AG08395 (cell line): ENCODE measurements at places on chromosomes 3 and 15.

GRCh38 chr3:108602249-108602934 is 12.9 kb downstream of the DZIP3 start:
- no peak for DNase-seq

- DNase-seq = no peak
Observed at GRCh38 chr15:63114465-63114864, 7.2 kb upstream of the LACTB start.

DNA sequence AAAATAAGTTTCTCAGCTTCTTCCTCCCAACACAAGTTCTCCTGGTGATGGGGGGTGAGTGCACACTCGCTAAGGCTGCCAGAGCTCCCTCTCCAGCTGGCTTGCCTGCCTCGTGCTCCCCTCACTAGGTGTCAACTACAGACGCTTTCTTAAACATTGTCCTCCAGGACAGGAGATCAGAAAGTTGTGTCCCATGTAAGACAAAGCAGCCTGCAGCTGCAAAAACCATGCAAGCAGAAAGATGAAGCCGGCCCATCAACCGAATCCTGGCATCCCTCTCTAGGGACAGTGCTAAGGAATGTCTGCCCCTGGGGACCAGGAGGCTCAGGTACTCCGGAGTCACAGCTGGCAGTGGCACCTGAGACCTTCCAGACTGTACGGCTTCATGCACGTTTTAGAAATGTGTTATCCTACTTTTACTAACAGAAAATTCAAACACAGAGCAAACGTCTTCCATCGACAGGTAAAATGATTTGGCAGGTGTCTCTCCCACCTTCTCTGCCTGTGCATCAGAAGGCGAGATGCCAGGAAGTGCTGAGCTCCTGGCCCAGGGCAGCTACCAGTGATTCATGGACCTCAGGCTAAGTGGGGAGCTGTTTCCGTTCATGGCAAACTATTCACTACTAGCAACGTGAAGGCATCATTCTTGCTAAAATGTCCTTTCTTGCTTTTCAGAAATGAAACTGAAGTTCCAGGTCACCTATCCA is 246.1 kb downstream of the ADAMTS17 start:
- no peak for DNase-seq

- DNase-seq = peak; percentile 68
Observed at GRCh38 chr3:16179771-16180736, 5.6 kb downstream of the GALNT15 start.

DNA sequence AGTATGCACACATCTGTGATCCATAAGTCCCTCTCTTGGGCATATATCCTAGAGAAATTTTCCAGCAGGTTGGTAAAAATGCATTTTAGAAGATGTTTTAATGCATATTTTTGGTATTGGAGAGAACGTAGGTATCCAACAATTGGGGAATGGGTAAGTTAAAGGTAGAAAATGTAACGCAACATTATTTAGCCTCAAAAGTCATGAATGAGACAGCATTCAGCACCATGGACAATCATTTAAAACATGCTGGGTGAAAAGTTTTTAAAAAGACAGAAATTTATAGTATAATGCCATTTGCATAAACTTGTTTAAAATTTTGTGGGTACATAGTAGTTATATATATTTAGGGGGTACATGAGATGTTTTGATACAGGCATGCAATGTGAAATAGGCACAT is 43.4 kb downstream of the TRIM69 start:
- DNase-seq = no peak

DNA sequence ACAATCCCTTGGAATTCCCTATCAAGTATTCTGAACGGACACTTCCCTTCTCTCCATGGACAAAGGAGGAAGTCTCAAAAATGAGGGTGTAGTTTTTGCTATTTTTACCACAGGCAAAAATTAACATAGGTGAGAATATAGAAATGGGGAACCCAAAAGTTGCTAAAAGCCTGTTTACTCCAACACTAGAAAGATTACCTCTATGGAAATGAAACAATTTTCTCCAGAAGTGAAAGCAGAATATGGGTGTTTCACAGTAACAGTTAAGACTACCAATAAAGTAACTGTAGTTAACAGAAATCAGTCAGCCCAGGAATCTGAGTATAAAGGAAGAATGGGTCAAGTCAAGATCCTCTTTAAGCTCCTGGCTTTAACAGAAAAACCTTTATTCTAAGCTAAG is 9.3 kb downstream of the TRA2B start:
- DNase-seq = no peak

GRCh38 chr3:34284959-34285826 is 486.8 kb downstream of the PDCD6IP start:
- no peak for DNase-seq

- no peak for DNase-seq
Observed at GRCh38 chr3:139534992-139535879, 4.3 kb downstream of the RBP1 start.

GRCh38 chr15:78366342-78366741 is 26.2 kb downstream of the CRABP1 start:
- DNase-seq = no peak

GRCh38 chr15:60204131-60204885 is 193.5 kb downstream of the ANXA2 start:
- no peak for DNase-seq

- no peak for DNase-seq
Observed at GRCh38 chr15:64229129-64229724, 66.4 kb upstream of the PPIB start.

DNA sequence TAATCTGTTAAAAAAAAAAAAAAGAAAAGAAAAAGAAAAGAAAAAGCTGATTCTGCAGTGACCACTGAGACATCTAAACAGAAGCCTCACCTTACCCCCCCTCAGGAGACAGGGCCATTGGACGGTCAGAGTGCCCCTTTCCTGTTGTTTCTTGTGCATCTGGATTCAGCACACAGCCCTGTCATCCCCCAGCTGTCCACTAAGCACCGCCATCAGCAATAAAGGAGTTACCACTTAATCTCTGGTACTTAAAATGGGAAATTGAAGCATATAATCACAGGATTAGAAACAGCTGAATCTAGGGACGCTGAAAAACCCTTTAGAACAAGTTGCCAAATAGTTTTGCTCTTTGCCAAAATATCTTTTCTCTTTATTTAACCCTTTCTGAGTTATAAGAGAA is 62.5 kb downstream of the TRIM69 start:
- no peak for DNase-seq

- no peak for DNase-seq
Observed at GRCh38 chr3:12339701-12340480, 51.0 kb downstream of the PPARG start.

DNA sequence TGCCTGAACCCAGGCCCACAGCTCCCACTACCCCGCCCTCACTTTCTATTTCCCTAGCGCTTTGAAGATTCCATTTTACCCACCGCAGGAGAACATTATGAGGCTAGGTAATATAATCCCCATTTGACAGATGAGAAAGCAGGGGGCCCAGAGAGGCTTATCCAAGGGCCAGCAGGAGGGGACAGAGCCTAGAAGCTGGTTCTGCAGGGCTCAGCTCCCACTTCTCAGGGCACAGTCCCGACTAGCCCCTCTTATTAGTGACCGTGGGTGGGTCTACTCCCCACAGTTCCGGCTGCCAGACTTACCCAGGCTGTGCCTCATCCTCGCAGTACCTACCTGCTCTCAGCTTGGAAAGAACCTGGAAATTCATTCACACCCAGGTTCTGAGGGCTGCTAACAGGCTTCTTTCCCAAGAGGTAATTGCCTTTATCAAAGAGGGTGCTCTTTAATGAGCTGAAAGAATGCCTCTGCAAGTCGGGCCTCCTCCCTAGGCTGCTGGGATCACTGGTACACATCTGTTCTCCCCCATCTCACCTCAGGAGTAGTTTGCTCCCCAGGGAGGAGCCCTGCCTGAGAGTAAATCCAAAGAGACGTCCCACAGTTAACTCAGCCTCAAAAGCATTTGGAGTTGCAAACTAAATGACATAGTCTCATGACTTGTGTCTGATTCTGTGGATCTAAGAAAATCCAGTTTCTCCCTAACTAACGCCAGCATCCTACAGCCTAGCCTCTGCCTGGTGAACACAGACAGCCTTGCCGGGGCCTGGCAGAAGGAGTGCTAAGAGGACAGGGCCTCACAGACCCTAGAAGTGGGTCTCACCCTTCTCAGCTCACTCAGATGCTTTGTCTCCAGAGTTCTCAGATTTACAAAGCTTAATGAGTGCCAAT is 125.0 kb downstream of the CHSY1 start:
- DNase-seq = peak; percentile 24

DNA sequence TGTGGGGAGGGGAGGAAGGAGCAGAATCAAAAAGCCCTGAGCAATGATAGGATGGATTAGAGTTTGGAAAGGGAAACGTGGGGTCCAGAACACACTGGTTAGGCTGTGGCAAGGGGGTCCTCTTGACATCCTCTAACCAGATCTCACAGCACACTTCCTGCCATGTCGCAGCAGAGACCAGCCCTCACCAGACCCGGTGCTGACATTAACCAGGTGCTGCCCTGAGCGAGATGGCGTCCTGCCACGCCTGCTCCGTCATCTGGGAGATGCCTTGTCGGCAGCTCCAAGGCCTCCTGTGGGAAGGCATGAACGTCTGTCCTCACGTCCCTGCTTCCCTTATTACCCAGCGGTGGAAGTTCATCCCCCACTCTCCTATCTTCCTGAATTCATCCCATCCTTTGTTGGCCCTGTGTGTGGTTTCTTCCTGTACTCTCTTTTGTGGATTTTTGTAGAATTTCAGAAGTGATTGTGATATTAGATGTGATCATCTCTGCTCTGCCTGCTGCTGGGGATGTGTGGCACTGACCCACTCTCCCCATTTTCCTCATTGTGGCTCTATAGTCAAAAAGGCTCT is 29.4 kb upstream of the MYZAP start:
- DNase-seq = no peak

DNA sequence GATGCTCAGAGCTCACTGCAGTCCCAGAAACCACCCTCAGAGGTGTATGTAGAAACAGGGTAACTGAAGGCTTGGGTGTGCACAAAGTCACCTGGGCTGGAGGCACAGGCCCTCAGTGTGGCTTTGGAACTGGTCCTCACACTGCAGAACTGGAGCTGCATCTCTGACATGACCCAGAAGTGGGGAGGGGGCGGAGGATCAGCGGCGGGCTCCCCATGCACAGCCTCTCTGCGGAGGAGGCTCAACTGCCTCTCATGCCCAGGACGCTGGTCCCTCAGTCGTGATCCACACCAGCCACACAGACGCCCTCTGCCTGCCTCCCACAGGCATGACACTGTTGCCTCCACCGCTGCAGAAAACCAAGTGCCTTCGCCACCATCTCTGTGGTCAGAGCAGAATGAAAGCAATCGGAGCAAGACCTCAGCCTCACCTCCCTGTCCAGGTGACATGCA is 73.7 kb downstream of the TM2D3 start:
- peak; percentile 22 for DNase-seq

DNA sequence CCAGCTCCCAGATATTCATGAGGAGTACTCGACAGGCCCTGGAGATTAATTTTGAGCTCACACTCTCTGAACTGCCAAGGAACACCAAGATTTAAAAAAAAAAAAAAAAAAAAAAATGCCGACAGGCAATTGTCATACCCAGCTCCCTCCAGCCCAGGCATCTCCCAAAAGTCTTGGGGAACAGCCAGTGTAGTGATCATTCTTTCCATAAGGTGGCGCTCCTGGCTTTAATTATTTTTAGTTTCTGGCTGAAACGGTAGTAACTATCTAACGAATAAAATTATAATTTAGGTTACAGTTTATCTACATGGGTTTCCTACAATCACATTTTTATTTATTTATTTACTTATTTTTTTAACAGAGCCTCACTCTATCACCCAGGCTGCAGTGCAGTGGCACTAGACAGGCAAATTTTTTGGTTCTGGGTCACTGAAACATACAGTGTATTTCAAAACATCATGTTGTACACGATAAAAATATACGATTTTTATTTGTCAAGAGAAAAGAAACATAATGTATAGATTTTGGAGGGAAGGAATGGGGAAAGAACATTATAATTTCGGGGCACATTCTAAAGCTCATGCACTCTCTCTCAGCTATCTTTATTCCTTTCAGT is 157.3 kb downstream of the ADAMTS9 start:
- DNase-seq = peak; percentile 84

- no peak for DNase-seq
Observed at GRCh38 chr3:193297421-193297820, 56.4 kb downstream of the PLAAT1 start.

- peak; percentile 3 for DNase-seq
Observed at GRCh38 chr15:39096608-39097205, 484.2 kb upstream of the THBS1 start.

- DNase-seq = peak; percentile 61
Observed at GRCh38 chr15:48721061-48721810, 75.7 kb upstream of the FBN1 start.

DNA sequence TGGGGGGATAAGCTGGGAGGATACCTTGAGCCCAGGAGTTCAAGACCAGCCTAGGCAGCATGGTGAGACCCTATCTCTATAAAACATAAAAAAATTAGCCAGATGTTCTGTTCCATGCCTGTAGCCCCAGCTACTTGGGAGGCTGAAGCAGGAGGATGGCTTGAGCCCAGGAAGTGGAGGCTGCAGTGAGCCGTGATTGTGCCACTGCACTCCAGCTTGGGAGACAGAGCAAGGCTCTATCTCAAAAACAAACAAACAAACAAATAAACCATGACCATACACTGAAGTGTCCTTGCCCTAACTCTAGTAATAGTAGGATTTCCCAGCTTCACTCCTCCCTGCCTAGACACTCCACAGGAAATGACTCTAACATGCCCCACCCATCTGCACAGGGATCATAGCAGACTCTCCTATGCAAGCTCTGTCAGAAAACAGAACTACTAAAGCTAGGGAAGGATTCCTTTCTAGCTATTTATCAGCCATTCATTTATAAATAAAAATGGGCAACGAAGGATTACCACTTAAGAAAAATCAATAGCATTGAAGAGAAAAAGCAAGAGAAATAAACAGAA is 4.6 kb downstream of the ERICH6 start:
- peak; percentile 56 for DNase-seq

- DNase-seq = no peak
Observed at GRCh38 chr3:50340147-50340447, 539 bp downstream of the RASSF1 start.

DNA sequence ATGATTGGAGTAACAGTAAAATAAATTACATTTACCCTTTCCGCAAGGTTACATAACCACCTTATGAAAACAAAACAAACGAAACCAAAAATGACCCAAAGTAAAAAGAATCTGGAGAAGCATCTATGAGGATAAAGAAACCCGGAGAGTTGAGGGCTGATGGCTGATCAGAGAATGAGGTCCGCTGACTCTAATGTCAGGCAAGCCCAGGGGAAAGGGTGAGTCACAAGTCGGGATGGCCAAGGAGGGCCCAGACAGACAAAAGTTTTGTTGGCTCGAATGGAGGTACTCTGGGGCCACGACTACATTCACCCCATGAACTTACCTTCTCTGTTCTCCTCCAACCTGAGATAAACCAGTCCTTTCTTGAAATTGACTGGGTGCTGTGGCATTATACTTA is 95.7 kb downstream of the RORA start:
- no peak for DNase-seq

DNA sequence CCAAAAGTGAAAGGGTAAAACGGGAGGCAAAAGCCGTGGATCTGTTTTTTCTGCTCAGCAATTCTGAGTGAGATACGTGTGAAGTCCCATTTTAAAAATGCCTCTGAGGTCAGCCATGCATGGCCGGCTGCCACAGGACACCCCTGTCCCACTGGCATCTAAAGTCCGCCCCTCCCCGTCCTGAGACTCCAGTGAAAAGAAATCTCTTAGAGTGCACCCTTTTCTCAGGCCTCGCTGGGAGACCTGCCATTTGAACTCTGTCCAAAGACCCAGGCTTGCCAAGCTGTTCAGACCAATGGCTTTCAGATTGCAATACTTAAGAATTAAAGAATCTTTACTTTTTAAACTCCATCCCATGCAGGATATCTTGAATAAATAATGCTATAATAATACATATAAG is 61.0 kb upstream of the SLC24A5 start:
- DNase-seq = peak; percentile 31

GRCh38 chr3:34200576-34200975 is 402.1 kb downstream of the PDCD6IP start:
- DNase-seq = no peak
